ENCODE measurements at places on chromosomes 4 and X. TPM values are rescaled to one million over a fixed set of nuclear protein-coding genes. Genes with fewer than 3 reads are reported as not detected.

Gene F11
- polyA plus RNA-seq, result not detected

Gene CTAG1A
- polyA plus RNA-seq, result not detected

Gene RRH
- 1.2 TPM for polyA plus RNA-seq

Gene PNMA6F
- 0.77 TPM for polyA plus RNA-seq

Gene COPS4
- 77.7 TPM for polyA plus RNA-seq

Gene CT55
- polyA plus RNA-seq, result not detected

Gene FAM53A
- polyA plus RNA-seq, result 0.78 TPM

Gene BEX1
- polyA plus RNA-seq, result 1,035 TPM

Gene VEGFD
- not detected for polyA plus RNA-seq

Gene SATL1
- 2.6 TPM for polyA plus RNA-seq

Gene MAGEA9B
- polyA plus RNA-seq, result not detected

Gene DMD
- polyA plus RNA-seq, result 20.7 TPM

Gene DKK2
- polyA plus RNA-seq, result 0.33 TPM

Gene PNMA5
- polyA plus RNA-seq, result 1.0 TPM

Gene LNX1
- 3.4 TPM for polyA plus RNA-seq

Gene CT45A10
- not detected for polyA plus RNA-seq

Gene ADAMTS3
- polyA plus RNA-seq, result 0.20 TPM

Gene RAB41
- not detected for polyA plus RNA-seq

Gene NAA11
- polyA plus RNA-seq, result not detected

Gene ENPEP
- polyA plus RNA-seq, result not detected

Gene PPBP
- not detected for polyA plus RNA-seq

Gene TMEM255A
- 7.6 TPM for polyA plus RNA-seq

Gene NOX1
- not detected for polyA plus RNA-seq

Gene CC2D2A
- 10.7 TPM for polyA plus RNA-seq

Gene CDKL2
- 25.7 TPM for polyA plus RNA-seq

Gene SLC9B1
- polyA plus RNA-seq, result not detected

Gene UNC5C
- polyA plus RNA-seq, result 0.56 TPM

Gene AKAP4
- polyA plus RNA-seq, result not detected

Gene PDLIM3
- polyA plus RNA-seq, result 2.2 TPM

Gene HPF1
- polyA plus RNA-seq, result 110 TPM

Gene TSPYL2
- 40.2 TPM for polyA plus RNA-seq

Gene GYPE
- polyA plus RNA-seq, result not detected

Gene PDS5A
- polyA plus RNA-seq, result 43.7 TPM

Gene SPANXN4
- polyA plus RNA-seq, result not detected

Gene MAGEA8
- not detected for polyA plus RNA-seq

Gene CXCL8
- not detected for polyA plus RNA-seq

Gene NEUROG2
- polyA plus RNA-seq, result 0.58 TPM

Gene BGN
- polyA plus RNA-seq, result not detected

Gene PNMA3
- polyA plus RNA-seq, result 3.2 TPM

Gene TEX11
- polyA plus RNA-seq, result not detected

Gene AFAP1
- 38.9 TPM for polyA plus RNA-seq

Gene TEX13D
- not detected for polyA plus RNA-seq

Gene RBM46
- 0.09 TPM for polyA plus RNA-seq

Gene TCEAL8
- polyA plus RNA-seq, result 145 TPM

Gene ZNF732
- polyA plus RNA-seq, result not detected
